ENCODE measurements at places on chromosomes 5 and 9.

DNA sequence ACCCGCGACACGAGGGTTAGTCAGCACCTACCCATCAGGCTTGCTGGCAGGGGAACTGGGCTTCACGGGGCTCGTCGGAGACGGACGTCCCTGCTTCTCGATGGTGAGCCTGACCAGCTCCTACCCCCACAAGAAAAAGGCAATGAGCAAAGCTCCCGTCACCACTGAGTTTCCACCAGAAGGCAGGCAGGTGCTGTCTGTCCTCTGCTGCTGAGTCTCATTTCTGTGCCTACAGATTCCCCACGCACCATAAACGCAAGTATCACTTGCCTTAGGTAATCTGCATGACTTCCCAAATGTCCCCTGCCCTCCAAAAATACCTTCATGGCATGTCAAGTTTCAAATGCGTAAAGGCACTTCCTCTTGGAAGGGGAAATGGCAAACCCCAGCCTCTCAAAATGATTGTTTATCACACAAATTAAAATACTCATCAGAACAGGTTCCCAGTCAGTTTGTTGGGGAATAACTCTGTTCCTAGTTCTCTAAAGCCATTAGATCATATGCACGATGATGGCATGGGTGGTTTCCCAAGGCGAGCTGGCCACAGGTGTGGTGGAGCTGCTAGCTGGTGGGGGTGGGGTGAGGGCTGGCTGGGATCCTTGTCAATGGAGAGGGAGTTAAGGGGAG, 85.0 kb downstream of the PRRT1B start:
- DNase-seq, result peak; percentile 95

- peak; percentile 61 for DNase-seq
Observed at GRCh38 chr9:98550206-98550820, 158.4 kb downstream of the GABBR2 start.

DNA sequence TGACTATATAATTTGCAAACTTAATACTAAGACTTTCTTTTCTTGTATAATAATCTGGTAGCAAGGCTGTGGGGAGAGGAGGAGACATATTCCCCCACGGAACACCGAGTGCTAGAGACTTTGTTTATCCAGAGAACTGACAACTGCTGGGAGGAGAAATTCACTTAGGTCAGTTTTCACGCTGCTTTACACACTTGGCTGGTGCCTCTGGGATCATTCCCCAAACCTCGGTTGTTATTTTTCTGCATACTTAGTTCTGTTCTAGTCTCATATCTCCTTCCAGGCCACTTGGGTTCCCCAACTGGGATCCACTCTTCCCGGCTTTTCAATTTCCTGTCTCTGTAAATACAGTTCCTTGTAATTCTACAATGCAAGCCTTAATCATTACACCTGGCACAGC, 238.2 kb upstream of the ADAMTS16 start:
- no peak for DNase-seq

DNA sequence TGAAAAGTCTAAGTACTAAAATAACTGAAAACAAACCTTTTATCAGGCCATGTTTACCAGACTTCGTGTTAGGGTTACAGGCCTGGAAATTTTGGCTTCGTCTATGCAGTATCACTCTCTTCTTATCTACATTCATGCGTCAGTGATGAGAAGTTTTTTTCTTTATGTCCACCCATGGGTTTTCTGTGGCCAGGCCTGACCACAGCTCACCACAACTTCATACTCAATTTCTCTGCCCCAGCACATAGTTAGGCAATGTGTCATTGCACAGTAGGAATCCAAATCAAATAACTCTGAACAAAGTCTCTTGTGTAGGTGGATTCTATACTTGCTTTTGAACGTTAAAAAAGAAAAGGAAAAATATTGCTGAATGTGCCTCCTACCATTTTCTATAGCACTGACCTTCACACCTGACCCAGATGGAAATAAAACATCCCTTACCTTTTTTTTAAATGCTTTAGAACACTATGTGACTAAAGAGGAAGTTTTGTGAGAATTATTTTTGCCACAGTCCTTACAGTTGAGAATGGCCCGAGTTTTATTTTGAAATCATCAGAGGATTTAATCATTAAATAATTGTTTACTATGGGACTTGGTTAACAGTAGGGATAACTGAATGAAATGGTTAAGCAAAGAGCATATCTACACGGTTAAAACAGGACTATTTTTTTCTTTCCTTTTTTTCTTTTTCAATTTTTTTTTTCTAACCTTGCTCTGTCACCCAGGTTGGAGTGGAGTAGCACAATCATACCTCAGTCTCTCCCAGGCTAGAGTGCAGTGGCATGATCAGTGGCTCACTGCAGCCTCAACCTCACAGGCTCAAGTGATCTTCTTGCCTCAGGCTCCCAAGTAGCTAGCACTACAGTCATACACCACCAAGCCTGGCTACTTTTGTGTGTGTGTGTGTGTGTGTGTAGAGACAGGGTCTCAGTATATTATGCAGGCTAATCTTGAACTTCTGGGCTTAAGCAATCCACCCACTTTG, 1247.0 kb upstream of the ACO1 start:
- no peak for DNase-seq

DNA sequence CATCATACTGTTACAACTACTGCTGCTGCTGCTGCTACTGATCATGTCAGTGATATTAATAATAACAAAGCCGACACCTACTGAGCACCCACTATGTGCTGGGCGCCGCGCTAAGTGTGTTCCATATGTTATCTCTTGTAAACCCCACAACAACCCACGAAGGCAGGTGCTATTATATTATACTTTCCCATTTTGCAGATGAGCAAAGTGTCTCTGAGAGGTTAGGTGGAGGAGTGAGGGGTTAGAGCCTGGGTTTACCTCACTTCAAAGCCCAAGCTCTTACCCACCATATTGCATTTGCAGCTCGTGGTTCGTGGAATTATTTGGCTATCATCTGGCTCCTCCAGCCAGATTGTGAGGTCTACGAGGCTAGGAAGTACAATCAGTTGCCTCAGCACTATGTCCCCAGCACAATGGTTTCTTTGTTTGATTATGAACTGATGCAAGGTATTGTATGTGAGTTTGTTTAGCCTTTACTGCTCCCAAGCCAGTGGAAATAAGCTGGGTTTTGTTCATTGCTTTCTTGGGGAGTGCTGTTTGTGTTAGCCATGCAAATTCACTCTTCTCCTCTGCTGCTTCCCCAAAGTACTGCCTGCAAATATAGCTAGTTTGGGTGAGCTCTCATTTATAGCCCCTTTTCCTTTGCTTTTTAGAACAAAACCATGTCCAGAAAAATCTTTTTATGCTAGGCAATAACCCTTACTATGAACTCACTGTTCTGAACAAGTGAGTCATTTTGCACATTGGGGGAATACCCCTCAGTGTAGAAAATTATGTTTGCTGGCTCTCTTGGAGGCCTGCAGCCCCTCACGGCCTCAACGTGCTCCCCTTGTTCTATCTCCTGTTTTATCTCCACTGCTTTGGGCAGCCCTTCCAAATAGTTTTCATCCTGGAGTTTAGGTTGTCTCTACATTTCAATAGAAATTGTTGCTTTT, 47.9 kb downstream of the ALG2 start:
- DNase-seq, result no peak

DNA sequence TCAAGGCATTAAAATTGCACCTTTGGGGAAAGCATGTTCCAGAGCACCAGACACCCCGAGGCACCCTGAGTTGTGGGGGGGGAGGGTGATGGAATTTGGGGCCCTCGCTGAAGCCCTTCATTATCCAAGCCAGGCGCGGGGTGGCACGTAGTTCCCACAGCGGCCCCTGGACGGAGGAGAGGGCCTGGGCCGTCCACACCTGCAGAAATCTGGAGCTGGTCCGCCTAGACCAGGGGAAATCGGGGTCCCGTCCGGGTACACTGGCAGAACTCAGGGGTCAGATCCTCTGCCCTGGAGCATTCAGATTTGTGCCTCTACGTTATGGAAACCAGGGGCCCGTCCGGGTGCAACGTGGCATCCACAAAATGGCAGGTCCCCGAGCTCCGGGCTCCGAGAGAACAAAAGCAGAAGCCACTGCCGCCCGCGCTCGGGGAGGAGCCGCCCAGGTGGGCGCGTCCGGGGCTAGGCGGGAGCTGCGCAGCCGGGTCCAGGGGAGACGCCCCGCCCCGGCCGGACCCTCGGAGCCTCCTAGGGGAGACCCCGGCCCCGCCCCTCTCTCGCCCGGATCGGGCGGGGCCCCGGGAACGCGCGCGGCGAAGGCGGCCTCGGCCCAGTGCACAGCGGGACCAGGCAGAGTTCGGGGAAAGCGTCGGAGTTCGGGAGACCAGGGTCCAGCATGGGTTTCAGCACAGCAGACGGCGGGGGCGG, at the start of gene PLEKHG4B:
Gene PLEKHG4B (plus strand): TSS at position 613 of the 708 bp plus-strand sequence. CDS start 64 bp downstream, at position 677.
- DNase-seq, result peak; percentile 22

- DNase-seq, result no peak
Observed at GRCh38 chr5:139763930-139764791, 31.4 kb upstream of the PSD2 start.

DNA sequence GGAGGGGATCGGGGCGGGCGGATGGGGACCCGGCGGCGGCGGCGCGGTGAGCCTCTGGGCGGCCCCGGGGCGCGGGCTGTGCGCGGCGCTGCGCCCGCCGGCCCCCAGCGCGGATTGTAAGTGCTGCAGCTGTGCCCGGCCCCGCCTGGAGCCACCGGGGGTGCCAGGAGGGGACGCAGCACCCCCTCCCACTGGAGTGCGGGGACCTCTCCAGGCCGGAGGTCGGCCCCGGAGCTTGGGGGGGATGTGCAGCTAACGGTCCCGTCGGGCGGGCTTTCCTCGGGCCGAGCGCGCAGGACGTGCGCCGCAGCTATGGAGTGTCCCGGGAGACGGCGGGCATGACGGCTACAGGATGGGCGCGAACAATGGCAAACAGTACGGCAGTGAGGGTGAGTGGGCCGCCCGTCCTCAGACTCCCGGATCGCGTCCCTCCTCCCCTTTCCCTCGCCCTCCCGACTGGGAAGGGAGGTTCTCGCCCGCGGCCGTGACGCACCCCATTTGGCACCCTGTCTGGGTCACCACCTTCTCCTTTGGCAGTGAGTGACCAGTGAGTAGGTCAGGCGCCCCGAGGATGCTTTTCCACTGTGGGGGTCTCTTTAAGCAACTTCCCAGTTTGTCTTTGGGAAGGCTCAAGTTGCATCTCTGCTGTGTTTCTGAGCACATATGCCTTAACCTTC, 483 bp downstream of the FBXL7 start:
- DNase-seq, result no peak

GRCh38 chr9:99894826-99895225, 11.6 kb upstream of the STX17 start:
- DNase-seq, result no peak

DNA sequence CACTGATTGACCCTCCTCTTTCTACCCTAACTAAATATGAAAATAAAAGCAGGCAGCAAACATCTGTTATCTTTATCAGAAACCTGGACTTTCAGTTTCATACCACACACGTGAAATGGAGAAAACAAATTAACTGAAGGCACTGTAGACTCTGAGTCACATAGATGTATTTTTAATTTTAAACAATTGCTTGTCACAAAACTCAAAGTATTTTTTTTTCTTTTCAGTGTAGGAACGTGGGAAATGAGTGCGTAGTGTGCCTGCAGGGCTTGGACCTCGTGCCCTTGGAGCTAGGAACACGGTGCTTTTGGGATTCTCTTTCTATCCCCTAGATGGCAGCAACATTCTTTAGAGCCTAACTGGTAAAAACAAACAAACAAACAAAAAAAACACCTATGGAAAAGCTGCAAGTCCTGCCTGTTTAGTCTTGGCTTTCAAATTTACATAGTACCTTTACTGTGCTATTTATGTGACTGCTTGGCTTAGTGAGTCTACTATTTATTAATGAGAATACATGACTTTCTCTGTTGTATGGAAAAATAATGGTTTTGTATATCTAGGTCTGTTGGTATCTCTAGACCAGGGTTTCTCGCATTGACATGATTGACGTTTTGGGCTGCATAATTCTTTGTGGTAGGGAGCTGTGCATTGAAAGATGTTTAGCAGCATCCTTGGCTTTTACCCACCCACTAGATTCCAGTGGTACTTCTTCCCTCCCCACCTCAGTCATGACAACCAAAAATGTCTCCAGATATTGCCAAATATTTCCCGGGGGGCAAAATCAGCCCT, 16.8 kb upstream of the ACTBL2 start:
- DNase-seq, result peak; percentile 63

GRCh38 chr9:96061293-96061987, 185.9 kb downstream of the ERCC6L2 start:
- DNase-seq, result peak; percentile 80

- no peak for DNase-seq
Observed at GRCh38 chr9:4423207-4423610, 67.1 kb upstream of the SLC1A1 start.

GRCh38 chr9:127494304-127494702, 43.0 kb downstream of the LRSAM1 start:
- DNase-seq, result no peak

DNA sequence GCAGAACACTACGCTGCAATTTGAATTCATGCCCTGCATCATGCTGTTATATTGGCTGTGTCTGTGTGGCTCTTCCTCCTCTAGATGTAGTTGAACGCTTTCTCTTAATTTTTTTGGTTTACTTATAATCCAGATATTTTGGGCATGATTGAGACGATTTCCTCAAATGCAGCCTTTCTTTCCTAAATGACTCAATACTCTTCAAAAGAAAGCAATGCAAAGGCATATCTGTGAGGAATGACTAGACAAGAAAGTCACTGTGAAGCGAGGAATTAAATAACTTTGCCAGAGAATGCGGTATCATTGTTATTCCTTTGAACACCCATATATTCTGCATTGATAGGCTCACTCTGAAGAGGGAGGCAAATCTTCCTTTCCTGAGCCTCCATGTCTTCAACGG, 152.8 kb downstream of the YIPF5 start:
- DNase-seq, result no peak

- peak; percentile 83 for DNase-seq
Observed at GRCh38 chr5:81895307-81895706, 76.5 kb upstream of the ATG10 start.

All from suppressor macrophage (primary cell).